ENCODE measurements at places on chromosomes 13 and 19.

- no peak for DNase-seq
Observed at GRCh38 chr13:102003848-102004570, 397.8 kb downstream of the FGF14 start.

GRCh38 chr19:51564791-51565190, 6.3 kb upstream of the ZNF175 start:
- DNase-seq: no peak

DNA sequence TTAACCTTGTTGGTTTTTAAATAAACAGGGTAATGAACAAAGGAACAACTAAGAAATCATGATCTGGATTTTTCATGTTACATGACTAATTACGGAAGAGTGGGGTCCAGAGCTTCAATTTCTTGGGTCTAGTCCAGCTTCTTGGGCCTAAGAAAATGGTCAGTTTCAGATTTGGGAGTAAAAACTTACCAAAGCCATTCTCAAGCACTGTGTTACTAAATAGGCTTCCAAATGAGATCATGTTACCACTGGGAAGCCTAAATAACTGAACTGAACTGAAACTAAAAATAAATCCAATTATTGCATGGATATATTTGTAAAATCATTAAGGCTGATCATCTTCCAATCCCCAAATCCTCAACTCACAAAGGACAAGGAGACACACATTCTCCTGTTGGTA, 13.9 kb downstream of the TBC1D4 start:
- DNase-seq: no peak

DNA sequence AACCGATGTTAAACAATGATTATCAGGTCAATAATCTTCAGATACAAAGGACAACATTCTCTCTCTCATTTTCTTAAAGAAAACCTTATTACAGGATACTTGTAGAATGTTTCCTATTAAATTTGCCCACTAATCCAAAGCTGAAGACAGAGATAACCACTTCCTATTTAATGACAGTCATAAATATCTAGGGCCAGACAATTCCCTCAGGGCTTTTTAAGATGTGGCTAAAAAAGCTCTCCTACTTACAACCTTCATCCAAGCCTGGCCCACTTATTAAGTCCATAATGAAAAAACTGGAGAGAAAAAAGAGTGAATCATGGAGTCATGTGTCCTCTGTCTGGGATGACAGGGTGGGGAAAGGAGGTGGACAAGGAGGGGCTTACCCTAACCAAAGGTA, 235.9 kb downstream of the KLF12 start:
- no peak for DNase-seq

DNA sequence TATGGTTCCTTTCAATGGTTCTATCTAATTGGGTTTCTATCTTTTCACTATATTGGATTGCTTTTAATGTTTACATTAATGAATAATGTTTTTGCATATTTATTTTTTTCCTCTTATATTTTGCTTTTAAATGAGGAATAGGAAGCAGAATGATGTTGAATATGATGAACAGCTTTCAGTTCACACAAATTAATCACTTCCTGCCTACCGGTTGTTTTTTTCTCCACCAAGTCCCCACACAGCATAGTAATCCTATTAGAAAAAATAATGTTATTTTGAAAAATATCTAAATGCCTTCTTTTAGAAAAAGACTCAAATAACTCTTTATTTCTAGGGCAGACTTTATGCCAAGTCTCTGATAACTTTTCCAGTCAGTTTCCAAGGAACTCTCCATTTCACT, 184.9 kb upstream of the MIR17HG start:
- no peak for DNase-seq

- no peak for DNase-seq
Observed at GRCh38 chr19:38304866-38305429, 897 bp downstream of the C19orf33 start.

DNA sequence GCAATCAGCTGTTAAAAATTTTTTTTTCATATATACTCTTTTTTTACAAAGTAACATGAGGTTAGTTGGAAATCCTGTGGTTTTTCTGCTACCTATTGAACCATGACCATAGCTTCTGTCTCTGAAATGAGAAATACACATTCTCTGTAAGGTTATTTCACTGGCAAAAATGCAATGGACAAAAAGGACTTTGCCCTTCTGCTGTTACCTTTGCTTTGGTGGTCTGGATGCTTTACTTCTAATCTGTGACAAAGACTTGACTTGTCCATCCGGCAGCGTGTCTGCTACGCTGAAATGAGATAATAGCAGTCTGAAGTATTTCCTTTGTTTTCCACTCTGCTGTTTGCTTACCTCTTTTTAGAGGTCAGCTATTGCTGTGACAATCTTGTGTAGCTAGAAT, 412.8 kb downstream of the SLITRK6 start:
- DNase-seq: no peak
